ENCODE measurements at places on chromosomes 7 and 10. TPM values are rescaled to one million over a fixed set of nuclear protein-coding genes. Genes with fewer than 3 reads are reported as not detected.

DNA sequence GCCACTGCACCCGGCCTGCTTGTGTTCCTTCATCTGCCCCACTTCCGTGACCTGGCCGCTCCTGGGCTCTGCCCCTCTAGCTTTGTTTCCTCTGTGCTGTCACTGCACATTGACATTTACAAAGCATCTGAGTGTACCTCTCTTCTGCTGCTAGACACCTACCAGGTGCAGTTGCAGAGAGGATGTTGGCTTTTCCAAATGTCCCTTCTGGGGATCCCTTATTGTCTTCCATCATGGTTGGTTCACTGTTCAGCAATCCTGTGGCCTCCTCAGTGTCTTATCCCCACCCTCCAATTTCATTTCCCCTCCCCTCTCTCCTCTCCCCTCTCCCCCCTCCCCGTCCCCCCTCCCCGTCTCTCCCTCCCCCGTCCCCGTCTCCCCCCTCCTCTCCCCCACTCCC is 13.8 kb downstream of the VWA2 start:
- no peak overlapping the region for H3K4me3 ChIP-seq
- H3K36me3 ChIP-seq: no peaks in the 10 kb centered on the region
- H3K27ac ChIP-seq: no peak overlapping the region
- DNase-seq: no peak

Gene OR2A42
- total RNA-seq: not detected

Gene ZNF425
- total RNA-seq: 0.53 TPM

DNA sequence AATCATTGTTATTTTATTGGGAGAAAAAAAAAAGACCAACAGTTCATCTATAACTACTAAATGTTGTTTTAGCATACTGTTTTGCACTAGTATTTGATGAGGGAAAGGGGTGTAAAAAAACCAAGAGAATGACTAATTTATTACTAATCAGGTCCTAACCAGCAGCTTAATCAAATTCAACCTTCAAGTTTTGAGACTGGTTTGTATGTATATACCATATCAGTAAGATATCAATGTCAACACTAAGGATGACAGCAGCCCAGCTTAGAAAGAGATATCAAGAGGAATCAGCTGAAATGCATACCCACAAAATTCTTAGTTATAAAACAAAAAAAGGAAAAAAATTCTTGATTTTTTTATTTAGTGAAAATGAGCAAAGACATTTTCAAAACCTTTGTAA is 122.6 kb downstream of the KMT2C start:
- peaks cover 29% of the 10 kb centered on the region for H3K36me3 ChIP-seq
- H3K27me3 ChIP-seq: no peaks in the 10 kb centered on the region
- H3K4me3 ChIP-seq: no peak overlapping the region

GRCh38 chr7:147413557-147413870 is 1177.1 kb upstream of the C7orf33 start:
- no peak overlapping the region for H3K27ac ChIP-seq
- no peaks in the 10 kb centered on the region for H3K4me1 ChIP-seq
- DNase-seq: no peak
- H3K27me3 ChIP-seq: no peaks in the 10 kb centered on the region
- no peaks in the 10 kb centered on the region for H3K36me3 ChIP-seq
- no peak overlapping the region for H3K4me3 ChIP-seq

DNA sequence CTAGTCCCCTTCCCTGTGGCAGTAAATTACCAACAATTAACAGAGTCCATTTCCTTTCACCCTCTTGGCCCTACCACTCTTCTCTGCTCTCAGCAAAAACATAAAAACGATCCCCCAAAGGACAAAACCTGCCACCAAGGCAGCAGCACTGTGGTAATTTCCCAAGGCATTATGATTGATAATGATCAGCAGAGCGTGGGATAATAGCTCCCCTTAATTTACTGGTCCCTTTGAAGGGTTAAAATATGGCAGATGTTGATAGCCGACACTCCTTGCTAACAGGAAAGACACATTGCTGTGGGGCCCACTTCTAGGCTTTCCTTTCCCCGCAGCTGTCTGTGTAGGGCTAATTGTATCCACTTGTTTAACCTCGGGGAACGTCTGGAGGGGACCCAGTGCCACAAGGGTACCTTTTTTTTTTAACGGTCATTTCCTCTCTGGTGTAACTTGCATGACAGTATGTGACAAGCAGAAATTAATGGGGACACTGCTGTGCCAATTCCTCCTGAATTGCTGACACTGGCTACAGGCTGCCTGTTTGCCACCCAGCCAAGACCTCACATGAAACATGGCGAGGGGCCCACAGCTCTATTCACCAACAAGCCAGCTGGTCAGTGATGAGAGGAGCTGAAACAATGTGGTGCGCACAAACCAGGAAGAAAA is 81.3 kb downstream of the CDK6 start:
- H3K36me3 ChIP-seq: peaks cover 65% of the 10 kb centered on the region
- H3K4me1 ChIP-seq: peaks cover 38% of the 10 kb centered on the region
- no peaks in the 10 kb centered on the region for H3K27me3 ChIP-seq
- no peak for DNase-seq
- peak overlapping the region; percentile 51 for H3K27ac ChIP-seq
- H3K4me3 ChIP-seq: no peak overlapping the region

DNA sequence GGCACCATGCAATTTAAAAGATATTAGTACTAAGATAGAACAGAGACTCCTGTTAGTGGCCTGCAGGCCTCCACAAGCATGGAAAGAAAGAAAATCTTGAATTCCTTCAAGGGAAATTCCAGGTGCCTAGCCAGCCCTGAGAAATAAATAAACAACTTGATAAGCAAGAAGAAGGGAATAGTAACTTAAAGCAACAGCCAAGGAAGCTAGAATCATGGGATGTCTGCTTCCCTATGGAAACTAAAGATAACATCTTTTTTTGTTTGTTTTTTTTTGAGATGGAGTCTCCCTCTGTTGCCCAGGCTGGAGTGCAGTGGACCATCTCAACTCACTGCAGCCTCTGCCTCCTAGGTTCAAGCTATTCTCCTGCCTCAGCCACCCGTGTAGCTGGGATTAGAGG is 128.6 kb downstream of the SKIDA1 start:
- H3K4me1 ChIP-seq: no peaks in the 10 kb centered on the region
- no peak overlapping the region for H3K4me3 ChIP-seq
- peaks cover 7% of the 10 kb centered on the region for H3K27me3 ChIP-seq
- no peak overlapping the region for H3K27ac ChIP-seq
- no peak for DNase-seq

DNA sequence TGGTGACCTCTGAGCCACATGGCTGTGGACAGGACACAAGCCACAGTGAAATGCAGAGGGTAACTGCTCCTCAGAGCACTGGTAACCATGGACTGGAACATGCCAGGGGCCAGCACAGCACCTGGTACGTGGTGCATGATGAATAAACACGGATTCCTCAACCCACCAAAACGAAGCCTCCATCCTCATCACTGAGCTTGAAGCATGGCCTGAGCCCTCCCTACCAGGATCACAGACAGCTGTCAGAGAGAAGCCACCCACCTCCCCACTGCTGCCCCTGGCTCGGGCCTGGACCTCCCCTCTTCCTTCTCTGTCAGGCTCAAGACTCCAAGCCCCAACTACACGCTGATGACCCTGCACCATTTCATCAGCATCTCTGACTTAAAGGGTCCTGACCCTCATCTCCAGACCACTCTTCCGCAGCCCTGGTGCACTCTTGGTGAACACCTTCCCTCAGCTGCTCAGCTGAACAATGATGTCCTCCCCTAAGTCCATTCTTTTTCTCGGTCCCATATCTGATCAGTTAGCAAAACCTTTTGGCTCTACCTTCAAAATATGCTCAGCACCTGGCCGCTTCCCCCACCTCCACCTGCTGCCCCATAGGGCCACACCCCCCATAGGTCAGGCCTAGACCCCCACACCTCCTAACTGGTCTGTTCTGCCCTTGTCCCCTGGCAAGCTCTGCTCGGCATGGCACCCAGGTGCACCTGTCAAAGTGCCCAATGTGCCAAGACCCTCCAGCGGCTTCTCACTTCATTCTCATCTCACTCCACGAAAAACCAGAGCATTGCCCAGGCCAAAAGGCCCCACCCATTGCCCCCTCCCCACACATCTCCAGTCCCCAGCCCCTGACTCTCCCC is 141.1 kb downstream of the MAPK8 start:
- no peak for DNase-seq
- H3K4me1 ChIP-seq: peaks cover 5% of the 10 kb centered on the region
- H3K27me3 ChIP-seq: peaks cover 2% of the 10 kb centered on the region
- no peak overlapping the region for H3K4me3 ChIP-seq

DNA sequence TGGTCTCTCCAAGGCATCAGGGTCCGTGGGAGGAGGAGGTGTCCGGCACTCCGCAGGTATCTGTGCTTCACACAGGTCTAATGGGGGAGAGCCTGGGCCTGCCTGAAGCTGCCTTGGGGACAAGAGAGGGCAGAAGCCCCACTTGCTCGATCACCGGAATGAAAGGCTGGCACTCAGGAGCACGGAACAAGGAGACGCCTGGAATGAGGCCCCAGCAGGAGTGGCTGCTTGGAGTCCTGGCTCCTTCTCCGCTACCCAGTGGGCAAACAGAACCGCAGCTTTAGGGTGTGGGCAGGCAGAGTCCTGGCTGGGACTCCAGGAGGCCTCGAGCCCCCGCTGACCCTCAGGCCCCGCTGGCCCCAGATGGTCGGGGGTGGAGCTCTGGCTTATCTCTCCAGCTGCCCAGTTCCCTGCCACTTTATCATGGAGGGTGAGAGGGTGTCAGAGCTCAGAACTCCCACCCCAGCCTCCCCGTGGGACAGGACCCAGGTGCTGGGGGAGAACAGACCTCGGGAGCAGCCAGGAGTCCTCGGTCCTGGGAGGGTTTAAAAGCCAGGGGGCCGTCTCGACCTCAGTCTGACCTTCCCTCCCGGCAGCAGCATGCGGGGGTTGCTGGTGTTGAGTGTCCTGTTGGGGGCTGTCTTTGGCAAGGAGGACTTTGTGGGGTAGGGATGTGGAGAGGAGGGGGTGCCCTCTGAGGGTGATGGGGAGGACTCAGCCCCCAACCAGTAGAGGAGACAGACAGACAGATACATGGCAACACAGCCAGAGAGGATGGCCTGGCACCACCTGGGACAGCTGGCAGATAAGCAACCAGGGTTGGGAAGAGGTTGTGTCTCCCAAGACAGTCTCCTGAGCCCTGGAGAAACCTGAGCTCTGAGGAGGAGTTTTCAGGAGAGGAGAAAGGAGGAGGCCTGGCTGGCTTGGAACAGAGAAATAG is at the start of gene CPA1:
Gene CPA1 (plus strand): TSS at position 574 of the 940 bp plus-strand sequence. CDS start 27 bp downstream, at position 601.
- H3K27ac ChIP-seq: no peak within 1 kb of the TSS
- H3K4me1 ChIP-seq: no peaks in the 10 kb centered on the region
- H3K36me3 ChIP-seq: no peaks in the 10 kb centered on the region
- no peaks in the 10 kb centered on the region for H3K27me3 ChIP-seq
- DNase-seq: peak; percentile 18

Gene AKR1D1
- total RNA-seq: not detected

Gene OR2A12
- not detected for total RNA-seq

DNA sequence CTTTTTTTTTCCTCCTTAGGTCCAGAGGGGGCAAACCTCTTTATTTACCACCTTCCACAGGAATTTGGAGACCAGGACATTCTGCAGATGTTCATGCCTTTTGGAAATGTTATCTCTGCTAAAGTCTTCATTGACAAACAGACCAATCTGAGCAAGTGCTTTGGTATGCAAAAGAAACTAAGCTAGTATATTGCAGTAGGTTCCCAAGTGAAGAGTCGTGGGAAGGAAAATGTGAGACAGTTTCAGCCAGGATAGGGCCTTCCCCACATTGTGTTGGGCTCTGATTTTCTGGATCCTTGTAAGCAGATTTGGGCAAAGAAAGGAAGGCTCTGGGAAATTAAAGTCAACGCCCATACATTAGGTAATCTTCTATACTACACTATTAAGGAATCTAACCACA is 285.6 kb downstream of the USP6NL start:
- H3K36me3 ChIP-seq: peaks cover 76% of the 10 kb centered on the region
- no peak overlapping the region for H3K4me3 ChIP-seq
- H3K27ac ChIP-seq: no peak overlapping the region
- peaks cover 16% of the 10 kb centered on the region for H3K4me1 ChIP-seq
- DNase-seq: no peak

Gene DRGX
- total RNA-seq: not detected

GRCh38 chr10:126568809-126569385 is 101.6 kb downstream of the C10orf90 start:
- DNase-seq: no peak
- H3K27ac ChIP-seq: no peak overlapping the region
- H3K4me1 ChIP-seq: no peaks in the 10 kb centered on the region
- H3K27me3 ChIP-seq: no peaks in the 10 kb centered on the region
- H3K36me3 ChIP-seq: no peaks in the 10 kb centered on the region

GRCh38 chr7:36784991-36785940 is 61.0 kb upstream of the AOAH start:
- DNase-seq: peak; percentile 91
- peak overlapping the region; percentile 25 for H3K4me3 ChIP-seq
- H3K27me3 ChIP-seq: no peaks in the 10 kb centered on the region
- H3K4me1 ChIP-seq: peaks cover 88% of the 10 kb centered on the region

DNA sequence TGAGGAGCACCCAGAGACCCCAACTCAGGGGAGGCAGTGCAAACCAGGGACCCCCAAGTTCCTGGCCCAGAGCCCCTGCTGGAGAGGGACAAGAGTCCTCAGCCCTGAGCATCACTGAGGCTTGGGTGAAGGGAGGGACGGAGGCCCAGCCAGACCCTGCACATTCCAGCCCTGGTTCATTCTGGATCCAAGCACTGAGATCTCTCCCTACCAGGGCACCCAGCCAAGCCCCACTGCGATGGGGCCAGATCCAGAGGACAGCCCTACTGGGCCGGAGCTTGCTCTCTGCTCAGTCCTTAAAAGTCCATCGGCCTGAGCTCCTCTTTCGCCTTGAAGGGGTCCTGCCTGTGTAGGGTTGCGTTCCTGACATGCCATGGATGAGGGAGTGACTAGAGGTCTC is 40.5 kb upstream of the RABGEF1 start:
- DNase-seq: no peak
- H3K36me3 ChIP-seq: no peaks in the 10 kb centered on the region
- H3K4me3 ChIP-seq: no peak overlapping the region
- no peaks in the 10 kb centered on the region for H3K27me3 ChIP-seq
- H3K27ac ChIP-seq: no peak overlapping the region

DNA sequence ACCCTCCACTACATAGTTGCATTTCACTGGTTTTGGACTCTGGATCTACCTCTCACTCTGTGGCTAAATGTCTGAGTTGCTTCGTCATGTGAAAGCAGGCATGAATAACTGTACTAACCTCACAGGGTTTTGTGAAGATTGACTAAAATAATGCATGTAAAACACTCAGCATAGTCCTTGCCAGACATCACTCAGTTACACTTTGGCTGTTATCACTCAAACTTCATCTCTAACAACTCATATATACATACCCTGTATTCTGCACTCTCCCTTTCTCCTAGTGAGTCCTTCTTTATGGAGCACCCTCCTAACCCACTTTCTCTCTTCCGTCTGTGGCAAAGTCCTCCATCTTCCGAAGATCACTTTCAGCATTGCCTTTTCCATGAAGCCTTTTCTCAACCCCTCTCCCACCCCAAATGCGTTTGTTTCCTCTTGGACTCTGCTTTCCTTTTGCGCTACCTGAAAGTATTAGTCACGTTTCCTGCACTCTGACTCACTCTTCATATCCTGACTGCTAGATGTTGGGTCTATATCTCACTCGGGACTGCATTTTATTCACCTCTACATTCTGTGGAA is 72.6 kb downstream of the OSBPL3 start:
- peak; percentile 69 for DNase-seq
- no peak overlapping the region for H3K27ac ChIP-seq
- peaks cover 42% of the 10 kb centered on the region for H3K4me1 ChIP-seq
- no peak overlapping the region for H3K4me3 ChIP-seq
- peaks cover 24% of the 10 kb centered on the region for H3K36me3 ChIP-seq
